ENCODE measurements at places on chromosomes 4 and X.

GRCh38 chr4:95362906-95363558 is 185.7 kb downstream of the UNC5C start:
- no peak for DNase-seq

DNA sequence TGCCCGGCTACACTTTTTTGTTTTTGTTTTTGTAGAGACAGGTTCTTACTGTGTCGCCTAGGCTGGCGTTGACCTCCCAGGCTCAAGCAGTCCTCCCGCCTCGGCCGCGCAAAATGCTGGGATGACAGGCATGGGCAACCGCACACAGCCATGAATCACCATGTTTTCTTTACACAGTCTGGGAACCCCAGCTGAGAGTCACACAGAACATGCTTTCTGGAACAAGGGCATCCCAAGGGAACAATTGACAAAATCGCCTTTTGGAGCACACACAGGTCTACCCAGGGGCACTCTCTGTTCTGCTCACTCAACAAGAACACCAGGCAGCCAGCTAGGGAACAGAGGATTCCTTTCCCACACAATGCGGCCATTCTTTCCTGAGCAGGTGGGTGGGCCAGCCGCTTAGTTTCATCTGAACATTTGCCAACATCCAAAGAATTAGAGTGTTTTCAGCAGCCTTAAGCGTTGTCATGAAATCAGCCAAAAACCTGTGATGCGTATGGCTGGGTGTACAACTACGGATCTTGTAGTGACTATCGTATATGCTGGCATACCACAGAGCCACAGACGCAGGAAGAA is 15.7 kb downstream of the PRKX start:
- no peak for DNase-seq

DNA sequence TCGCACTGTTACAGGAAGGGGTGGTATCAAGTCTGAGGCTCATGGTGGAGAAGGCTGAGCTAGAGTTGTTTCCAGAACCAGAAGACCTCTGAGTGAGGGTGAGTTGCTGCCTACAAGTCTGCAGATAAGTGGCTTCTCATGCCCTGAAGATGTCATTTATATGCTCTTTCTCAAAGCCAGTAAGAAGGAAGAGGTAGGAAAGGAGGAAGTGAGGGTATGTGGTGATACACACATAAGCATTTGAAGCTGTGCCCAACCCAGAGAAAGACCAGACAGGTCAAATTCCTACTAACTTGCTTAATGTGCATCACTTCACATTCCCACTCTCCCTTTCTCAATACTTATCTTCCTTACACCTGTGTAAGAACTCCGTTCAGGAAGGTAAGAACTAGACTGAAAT is at the start of gene PPBP:
Gene PPBP (minus strand): TSS at position 130 of the 400 bp plus-strand sequence. CDS start 87 bp downstream, at position 43.
- no peak for DNase-seq

GRCh38 chr4:77040854-77041725 is 34.7 kb downstream of the CCNI start:
- DNase-seq, result no peak

DNA sequence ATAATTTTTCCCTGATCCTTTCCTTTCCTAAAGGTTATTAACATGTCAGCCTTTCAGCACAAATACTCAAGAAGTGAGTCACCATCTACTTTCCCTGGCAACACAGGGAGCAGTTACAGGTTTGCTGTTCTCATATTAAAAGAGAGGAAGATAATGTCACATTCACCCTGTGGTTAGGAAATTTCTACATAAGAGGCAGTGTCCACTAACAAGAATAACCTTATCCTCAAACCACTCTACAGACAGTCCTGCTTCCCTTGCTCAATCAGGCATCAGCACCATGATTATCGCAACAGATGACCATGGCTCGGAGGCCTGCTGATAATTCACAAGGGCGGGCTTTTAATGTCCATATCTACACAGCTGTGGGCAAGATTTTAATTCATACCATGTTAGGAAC is 30.9 kb downstream of the RNF150 start:
- no peak for DNase-seq

- no peak for DNase-seq
Observed at GRCh38 chrX:40938423-40938822, 146.8 kb upstream of the USP9X start.

Measured in activated CD4-positive, alpha-beta memory T cell treated with anti-CD3 and anti-CD28 coated beads, Interleukin-2, amount 10 ng/mL, durations not matched to agents 7 days and 5 days (primary cell).